ENCODE measurements at places on chromosomes 1 and 21.

GRCh38 chr1:180343921-180344769 is 114.1 kb downstream of the LHX4 start:
- peak; percentile 54 for DNase-seq

- DNase-seq: no peak
Measured at GRCh38 chr1:245079021-245079609, 75.7 kb upstream of the KIF26B start.

GRCh38 chr1:31122741-31123140 is 57.2 kb upstream of the PUM1 start:
- DNase-seq: no peak

DNA sequence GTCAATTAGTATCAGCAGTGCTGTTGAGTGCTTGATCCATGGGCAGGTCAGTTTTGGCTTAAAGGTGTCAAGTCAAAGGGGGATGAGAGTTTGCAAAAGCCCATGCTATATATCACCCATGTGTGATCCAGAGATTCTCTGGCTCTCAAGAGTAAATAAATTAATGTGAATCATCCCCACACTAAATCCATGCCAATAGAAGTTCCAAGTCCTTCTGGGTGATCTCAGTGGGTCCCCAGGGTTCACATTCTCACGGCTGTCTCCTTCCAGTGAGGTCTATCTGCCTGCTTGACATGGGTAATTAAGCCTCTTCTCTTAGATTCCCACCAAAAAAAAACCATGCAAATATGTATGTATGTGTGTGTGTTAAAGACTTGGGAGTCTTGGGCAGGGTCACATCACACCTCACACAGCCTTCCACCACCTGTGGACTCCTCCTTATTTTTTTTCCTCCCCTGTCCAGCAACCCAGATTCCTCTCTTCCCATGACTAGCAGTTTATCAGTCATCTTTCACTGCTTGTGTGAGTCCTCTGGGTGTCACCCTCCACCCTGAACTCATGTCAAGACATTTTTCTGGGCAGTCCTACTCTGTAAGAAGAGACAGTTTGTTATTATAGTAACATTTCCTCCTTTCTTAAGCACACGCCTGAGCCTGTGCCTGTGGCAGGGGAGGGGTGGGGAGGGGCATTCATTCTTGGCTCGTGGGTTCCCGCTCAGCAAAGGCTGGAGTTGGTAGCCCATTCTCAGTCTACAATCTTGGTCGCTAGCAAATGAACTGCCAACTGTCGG is 14.3 kb upstream of the S100A11 start:
- no peak for DNase-seq

DNA sequence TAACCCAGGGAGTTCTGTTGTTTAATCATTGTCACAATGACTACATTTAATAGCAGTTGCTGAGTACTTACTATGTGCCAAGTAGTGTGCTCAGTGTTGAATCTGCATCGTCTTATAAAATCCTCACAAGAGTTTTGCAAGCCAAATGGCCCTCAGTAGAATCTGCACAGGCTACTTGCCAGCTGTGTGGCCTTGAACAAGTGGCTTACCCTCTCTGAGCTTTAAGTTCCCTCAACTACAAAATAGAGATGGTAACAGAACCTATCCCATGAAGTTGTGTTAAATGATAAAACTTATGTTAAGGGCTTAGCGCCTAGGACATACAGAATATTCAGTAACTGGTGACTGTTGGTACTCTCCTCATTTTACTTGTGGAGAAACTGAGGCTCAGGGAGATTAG is 9.1 kb upstream of the SLC30A2 start:
- DNase-seq: no peak

- DNase-seq: no peak
Measured at GRCh38 chr1:168295411-168296114, 14.9 kb downstream of the TBX19 start.

DNA sequence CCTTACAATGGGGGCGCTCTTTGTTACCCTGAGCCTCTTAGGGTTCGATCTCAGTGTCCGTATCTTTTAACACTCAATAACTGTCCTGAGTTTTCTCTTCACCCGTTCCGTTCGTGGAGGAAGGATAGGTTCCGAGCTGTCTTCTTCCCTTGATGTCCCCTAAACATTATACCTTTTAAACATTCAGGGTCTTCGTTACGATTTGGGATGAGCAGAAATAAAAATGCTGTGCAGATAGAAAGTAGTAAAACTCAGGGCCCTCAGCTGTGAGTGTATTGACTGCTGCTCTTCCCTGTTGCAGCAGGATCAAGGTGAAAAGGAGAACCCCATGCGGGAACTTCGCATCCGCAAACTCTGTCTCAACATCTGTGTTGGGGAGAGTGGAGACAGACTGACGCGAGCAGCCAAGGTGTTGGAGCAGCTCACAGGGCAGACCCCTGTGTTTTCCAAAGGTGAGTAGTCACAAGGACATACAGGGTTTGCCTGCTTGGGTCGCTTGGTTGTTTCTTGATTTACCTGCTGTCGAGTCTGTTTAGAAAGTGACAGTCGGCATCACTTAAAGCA is 784 bp downstream of the RPL11 start:
- DNase-seq: no peak

- DNase-seq: no peak
Measured at GRCh38 chr21:19256934-19257660, 853.5 kb upstream of the TMPRSS15 start.

DNA sequence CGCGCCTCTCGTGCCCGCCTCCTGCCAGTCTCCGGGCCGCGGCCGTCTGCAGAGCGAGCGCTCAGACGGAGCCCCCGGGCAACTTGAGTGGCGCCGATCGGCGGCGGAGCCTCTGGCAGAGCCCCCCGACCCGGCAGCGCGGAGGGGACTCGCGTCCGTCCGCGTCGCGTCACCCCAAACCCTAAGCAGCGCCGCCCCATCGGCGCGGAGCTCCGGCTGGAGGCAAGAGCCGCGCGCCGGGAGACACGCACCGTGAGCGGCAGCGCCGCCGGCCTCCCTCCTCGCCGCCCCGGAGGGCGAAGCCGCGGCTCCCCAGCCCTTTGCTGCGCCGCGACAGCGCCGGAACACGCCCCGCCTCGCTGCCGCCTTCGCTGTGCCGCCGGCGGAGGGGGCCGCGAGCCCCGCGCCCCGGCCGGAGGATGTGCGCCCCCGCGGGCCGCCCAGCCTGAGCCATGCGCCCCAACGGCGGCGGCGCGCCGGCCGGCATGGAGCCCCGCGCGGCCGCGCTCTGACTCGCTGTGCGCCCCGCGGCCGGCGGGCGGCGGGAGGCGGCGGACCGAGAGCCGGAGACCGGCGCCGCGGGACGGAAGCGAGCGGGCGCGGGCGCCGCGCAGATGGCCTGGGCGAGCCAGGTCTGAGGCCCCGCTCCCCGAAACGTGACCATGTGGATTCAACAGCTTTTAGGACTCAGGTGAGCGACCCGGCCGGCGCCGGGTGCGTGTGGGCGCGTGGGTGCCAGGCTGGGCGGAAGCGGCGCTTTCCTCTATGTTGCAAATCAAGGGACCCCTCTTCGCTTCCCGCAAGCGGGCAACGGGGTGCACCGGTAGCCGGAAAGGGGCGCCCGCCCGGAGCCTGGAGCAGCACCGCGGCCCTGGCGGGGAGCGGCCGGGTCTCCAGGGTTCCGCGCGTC is 610 bp downstream of the AJAP1 start:
- DNase-seq: no peak
